Epithelial cell of alveolus of lung (primary cell): ENCODE measurements at places on chromosomes 11 and 22. TPM values are rescaled to one million over a fixed set of nuclear protein-coding genes. Genes with fewer than 3 reads are reported as not detected.

PHF21B gene
- not detected in 2 replicates for total RNA-seq

NUDT8 gene
- 6.2 and 15.9 TPM in 2 replicates for total RNA-seq

TMEM132A gene
- 127 and 158 TPM in 2 replicates for total RNA-seq

FXYD2 gene
- 0.26 TPM in 1 of 2 replicates, not detected in the other for total RNA-seq

FGF19 gene
- total RNA-seq: under 0.01 TPM in 1 of 2 replicates, not detected in the other

RASSF10 gene
- total RNA-seq: 0.26 TPM in 1 of 2 replicates, not detected in the other

TRIM6 gene
- total RNA-seq: 2.6 and 5.6 TPM in 2 replicates

BLID gene
- total RNA-seq: 0.39 and 3.6 TPM in 2 replicates

MS4A12 gene
- not detected in 2 replicates for total RNA-seq

SMIM35 gene
- total RNA-seq: not detected in 2 replicates

SBF2 gene
- total RNA-seq: 28.7 and 30.0 TPM in 2 replicates

NXPE4 gene
- not detected in 2 replicates for total RNA-seq

TMEM138 gene
- total RNA-seq: 19.6 and 27.9 TPM in 2 replicates

ZNF215 gene
- 0.80 and 3.0 TPM in 2 replicates for total RNA-seq

KCNJ1 gene
- not detected in 2 replicates for total RNA-seq

KCNA4 gene
- not detected in 2 replicates for total RNA-seq

APOBEC3H gene
- total RNA-seq: 0.16 TPM in 1 of 2 replicates, not detected in the other

HEPACAM gene
- total RNA-seq: not detected in 2 replicates

SLC22A8 gene
- not detected in 2 replicates for total RNA-seq

CRYBB3 gene
- not detected in 2 replicates for total RNA-seq

OR52I1 gene
- not detected in 2 replicates for total RNA-seq

EXPH5 gene
- 0.48 and 1.7 TPM in 2 replicates for total RNA-seq

SPA17 gene
- total RNA-seq: 15.3 and 16.3 TPM in 2 replicates

GGT1 gene
- 1.4 and 2.5 TPM in 2 replicates for total RNA-seq

AMOTL1 gene
- total RNA-seq: 33.6 and 39.7 TPM in 2 replicates

FOLR3 gene
- total RNA-seq: not detected in 2 replicates

KCNQ1OT1 gene
- total RNA-seq: 0.39 and 1.2 TPM in 2 replicates

LBHD1 gene
- total RNA-seq: 2.4 and 3.1 TPM in 2 replicates

POTEH gene
- total RNA-seq: not detected in 2 replicates

CXCR5 gene
- not detected in 2 replicates for total RNA-seq

SYT8 gene
- 0.39 TPM in 1 of 2 replicates, not detected in the other for total RNA-seq

NCAM1 gene
- total RNA-seq: 10.1 and 11.4 TPM in 2 replicates

GGTLC2 gene
- total RNA-seq: not detected in 2 replicates

EHF gene
- total RNA-seq: 0.64 and 4.0 TPM in 2 replicates

OR8G5 gene
- not detected in 2 replicates for total RNA-seq

PIH1D2 gene
- 1.8 and 4.6 TPM in 2 replicates for total RNA-seq

ANO9 gene
- 0.39 TPM in 1 of 2 replicates, not detected in the other for total RNA-seq

SLC5A12 gene
- not detected in 2 replicates for total RNA-seq

LGR4 gene
- total RNA-seq: 5.3 and 8.6 TPM in 2 replicates

CRYBB2 gene
- not detected in 2 replicates for total RNA-seq

TMX2 gene
- 46.2 and 63.4 TPM in 2 replicates for total RNA-seq
